ENCODE measurements at places on chromosomes 3 and 15. TPM values are rescaled to one million over a fixed set of nuclear protein-coding genes. Genes with fewer than 3 reads are reported as not detected.

Gene SLC28A2
- not detected for total RNA-seq

Gene TM4SF18
- total RNA-seq: not detected

Gene DPH6
- total RNA-seq: 16.0 TPM

Gene ALPK3
- 0.57 TPM for total RNA-seq

Gene RASL12
- 1.6 TPM for total RNA-seq

Gene TGM5
- total RNA-seq: not detected

Gene GOLGA6B
- total RNA-seq: not detected

Gene AHSG
- total RNA-seq: not detected

Gene LRRC31
- not detected for total RNA-seq

Gene RTF1
- total RNA-seq: 27.5 TPM

Gene TMEM158
- total RNA-seq: 453 TPM

Gene SYNM
- 10.6 TPM for total RNA-seq

Gene SLC25A38
- 30.6 TPM for total RNA-seq

Gene ARRDC4
- total RNA-seq: 2.8 TPM

Gene SLC51A
- not detected for total RNA-seq

Gene KCNMB3
- 0.88 TPM for total RNA-seq

Gene SMCO1
- not detected for total RNA-seq

Gene CCDC13
- 0.57 TPM for total RNA-seq

Gene TCTA
- total RNA-seq: 27.3 TPM

Gene KCNAB1
- not detected for total RNA-seq

Gene SNAPC5
- 20.6 TPM for total RNA-seq

Gene LARP6
- total RNA-seq: 211 TPM

Gene TMEM62
- 11.4 TPM for total RNA-seq

Gene GPR62
- total RNA-seq: not detected

Gene ZNF385D
- total RNA-seq: not detected

Gene MINDY4B
- total RNA-seq: not detected

Gene FBXW12
- total RNA-seq: not detected

Gene ARMC8
- total RNA-seq: 49.5 TPM

Data from placental pericyte (primary cell).